Stimulated activated CD4-positive, alpha-beta T cell treated with anti-CD3 and anti-CD28 coated beads, Interleukin-15, amount 100 ng/mL, for 1 hour (primary cell): ENCODE measurements at places on chromosomes 13 and 19.

DNA sequence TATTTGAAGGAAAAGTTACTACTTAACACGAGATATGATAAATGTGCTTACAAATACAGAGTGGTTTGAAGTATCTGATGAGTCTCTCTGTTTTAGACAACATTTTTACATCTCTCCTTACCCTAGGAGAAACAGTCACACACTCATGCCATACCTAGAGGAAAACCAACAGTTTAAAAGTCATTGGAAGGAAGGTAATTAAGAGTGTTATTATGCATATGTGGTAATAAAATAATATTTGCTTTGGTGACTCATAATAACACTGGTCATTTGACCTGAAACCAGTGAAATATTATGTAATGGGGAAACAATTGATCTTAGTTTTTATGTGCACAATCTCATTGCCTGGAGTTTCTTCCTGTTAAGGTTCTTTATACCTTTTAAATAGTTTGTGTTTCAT, 136.9 kb upstream of the SOX21 start:
- DNase-seq: no peak

DNA sequence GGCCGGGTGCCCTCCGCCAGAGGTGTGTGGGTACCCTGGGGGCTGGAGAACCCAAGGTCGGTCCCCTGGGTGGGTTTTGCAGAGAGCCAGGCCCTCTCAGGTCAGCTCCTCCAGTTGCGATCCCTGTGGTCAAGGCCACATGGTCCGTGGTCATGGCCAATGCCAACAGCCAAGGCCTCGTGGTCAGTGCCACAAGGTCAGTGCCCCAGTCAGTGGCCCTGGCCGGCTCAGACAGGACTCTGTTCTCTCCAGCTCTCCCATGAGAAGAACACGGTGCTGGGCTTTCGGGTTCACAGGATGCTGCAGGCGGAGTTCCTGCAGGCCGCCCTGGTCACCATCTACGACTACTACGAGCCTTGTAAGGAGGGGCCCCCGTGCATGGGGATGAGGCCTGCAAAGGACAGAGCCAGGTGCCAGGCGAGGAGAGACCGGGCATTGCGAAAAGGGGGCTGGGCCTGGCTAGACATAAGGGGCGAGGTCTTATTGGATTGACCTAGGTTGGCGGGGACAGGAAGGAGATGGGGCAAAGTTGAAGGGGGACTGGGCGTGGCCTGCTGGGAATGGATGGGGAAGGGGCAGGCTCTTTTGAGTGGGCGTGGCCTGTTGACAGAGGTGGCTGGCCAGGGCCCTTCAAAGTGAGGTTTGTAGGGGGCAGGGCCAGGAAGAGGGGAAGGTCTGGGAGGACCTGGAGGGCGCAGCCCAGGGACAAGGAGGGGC, 15.2 kb upstream of the SHFL start:
- no peak for DNase-seq

DNA sequence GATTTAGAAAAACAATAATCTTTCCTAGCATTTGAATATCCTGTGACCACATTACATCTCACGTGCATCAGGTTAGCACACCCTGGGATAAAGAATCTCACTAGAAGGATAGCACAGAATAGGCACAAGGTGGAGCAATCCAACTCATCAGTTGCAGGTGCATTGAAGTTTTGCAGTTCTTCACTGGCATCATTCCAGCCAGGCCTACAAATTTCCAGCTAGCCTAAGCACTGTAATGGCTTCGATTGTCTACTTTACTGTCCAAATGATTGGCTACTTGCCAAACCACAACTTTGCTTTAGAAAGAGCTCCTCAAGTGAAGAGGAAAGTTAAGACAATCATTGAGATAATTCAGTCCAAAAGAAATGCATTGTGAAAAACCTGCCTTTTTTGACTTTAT, 89.5 kb downstream of the SPRY2 start:
- DNase-seq: no peak

DNA sequence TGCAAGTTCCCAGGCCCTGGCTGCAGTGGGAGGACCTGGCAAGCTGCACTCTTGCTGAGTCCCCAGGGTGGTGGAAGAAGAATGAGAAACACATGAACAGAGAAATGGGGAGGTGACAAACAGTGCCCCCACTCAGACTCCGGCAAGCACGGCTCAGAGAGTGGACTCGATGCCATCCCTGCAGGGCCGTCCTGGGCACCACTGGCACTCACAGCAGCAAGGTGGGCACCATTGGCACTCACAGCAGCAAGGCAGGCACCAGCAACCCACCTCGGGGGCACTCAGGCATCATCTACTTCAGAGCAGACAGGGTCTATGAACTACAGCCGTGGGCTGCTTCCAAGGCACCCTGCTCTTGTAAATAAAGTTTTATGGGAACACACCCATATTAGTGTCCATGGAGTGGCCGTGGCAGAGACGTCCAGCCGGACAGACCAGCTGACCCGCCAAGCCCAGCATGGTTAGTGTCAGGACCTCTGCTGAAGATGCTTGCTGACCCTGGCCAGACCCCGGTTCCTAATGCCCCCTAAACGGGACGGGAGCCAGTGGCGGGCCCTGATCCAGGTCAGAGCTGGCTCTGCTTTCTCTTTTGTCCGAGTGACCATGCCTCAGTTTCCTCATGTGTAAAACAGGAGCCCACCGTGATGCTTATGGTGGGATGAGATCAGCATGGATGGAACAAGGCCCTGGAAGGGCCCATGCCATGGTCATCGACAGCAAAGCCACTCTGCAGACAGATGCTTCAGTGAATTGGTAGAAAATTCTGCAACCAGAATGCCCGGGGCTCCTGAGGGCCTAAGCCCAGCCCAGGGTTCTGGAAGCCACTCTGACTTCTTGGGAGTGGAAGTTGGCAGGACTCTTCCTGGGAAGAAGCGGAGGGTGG, 2.1 kb upstream of the F10 start:
- DNase-seq: no peak

DNA sequence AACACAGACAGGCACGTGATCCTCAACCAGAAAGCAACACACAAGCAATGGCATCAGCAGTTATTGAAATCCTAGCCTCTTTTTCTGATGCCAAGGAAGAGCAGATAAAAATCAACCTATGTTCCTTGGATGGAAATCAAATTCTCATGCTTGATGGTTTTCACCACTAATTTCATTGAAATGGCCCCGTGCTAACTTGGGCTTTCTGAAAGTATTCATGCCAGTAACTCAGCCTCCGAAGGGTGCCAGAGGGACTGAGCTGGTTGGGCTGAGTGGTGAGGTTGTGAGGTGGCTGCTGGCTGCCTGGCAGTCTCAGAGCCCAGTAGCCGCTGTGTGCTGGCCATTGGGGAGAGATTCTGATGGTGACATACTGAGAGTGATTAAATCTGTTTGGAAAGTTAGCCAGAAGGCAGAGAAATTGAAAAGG, 309.3 kb downstream of the DCT start:
- DNase-seq: no peak

DNA sequence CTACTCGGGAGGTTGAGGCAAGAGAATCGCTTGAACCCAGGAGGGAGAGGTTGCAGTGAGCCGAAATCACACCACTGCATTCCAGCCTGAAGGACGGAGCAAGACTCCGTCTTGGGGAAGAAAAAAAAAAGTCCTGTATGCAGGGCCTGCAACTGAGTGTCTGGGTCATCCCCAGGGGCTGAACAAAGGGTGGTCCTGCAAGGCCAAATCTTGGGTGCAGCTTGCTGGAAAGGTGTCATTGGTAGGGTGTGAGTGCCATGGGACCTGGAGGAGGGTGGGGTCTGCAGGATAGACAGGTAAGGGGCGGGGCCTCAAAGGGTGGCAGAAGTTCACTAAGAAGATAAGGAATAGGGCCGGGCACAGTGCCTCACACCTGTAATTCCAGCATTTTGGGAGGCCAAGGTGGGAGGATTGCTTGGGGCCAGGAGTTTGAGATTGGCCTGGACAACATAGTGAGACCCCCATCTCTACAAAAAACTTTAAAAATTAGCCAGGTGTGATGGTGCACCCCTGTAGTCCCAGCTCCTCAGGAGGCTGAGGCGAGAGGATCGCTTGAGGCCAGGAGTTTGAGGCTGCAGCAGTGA, 31.5 kb downstream of the ZSWIM4 start:
- no peak for DNase-seq

- DNase-seq: no peak
Observed at GRCh38 chr13:114038211-114038613, 64.3 kb upstream of the C13orf46 start.

DNA sequence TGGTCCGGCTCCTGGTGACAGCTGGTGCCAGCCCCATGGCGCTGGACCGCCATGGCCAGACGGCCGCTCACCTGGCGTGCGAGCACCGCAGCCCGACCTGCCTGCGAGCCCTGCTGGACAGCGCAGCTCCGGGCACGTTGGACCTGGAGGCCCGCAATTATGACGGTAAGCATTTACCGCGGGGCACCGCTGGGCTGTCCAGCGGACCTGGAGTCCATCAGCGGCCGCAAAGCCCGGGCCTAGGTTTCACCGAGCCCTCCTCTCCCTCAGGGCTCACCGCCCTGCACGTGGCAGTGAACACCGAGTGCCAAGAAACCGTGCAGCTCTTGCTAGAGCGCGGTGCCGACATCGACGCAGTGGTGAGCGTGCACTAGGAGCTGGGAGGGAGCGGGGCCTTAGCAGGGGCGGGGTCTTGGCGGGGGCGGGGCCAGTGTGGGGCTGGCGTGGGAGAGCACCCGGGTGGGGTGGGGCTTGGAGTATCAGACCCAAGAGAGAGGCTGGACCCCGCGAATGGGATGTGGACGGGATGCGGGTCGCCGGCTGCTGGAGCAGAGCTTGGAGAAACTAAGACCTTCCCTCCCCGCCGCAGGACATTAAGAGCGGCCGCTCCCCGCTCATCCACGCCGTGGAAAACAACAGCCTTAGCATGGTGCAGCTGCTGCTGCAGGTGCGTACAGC, 8.7 kb downstream of the BCL3 start:
- DNase-seq: no peak

GRCh38 chr13:80814541-80814940, 473.6 kb upstream of the SPRY2 start:
- DNase-seq: no peak

GRCh38 chr19:49843265-49843664, 7.7 kb upstream of the PTOV1 start:
- no peak for DNase-seq

GRCh38 chr13:22800526-22801401, 380.0 kb upstream of the SGCG start:
- no peak for DNase-seq

- DNase-seq: no peak
Observed at GRCh38 chr13:108346376-108346775, 76.9 kb downstream of the TNFSF13B start.

DNA sequence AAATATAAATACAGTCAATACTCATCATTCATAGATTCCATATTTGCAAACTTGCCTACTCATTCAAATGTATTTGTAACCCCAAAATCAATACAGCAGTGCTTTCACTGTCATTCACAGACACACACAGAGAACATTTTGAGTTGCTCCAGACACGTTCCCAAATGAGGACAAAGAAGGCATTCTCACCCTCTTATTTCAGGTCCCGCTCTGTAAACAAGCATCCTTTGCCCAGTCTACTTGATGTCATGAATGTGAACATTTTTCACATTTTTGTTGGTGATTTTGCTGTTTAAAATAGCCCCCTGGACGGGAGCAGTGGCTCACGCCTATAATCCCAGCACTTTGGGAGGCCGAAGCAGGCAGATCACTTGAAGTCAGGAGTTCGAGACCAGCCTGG, 15.5 kb downstream of the C19orf47 start:
- no peak for DNase-seq

DNA sequence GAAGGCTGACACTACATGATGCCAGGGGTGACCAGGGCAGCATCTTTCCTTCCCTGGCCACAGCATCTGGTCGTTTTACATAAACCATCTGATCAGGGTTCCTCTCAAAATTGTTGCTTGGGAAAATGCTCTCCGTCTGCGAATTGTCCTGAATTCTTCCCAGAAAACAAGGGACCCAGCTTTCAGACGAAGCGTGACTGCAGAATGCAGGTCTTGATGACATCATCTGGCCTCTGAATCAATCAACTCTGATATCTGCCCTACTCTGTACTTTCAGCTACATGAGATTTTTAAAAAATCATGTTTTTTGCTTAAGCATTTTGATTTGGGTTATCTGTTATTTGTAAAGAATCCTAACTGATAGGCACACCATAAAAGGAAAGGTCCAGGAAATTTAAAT, 246.6 kb upstream of the IRS2 start:
- DNase-seq: no peak

DNA sequence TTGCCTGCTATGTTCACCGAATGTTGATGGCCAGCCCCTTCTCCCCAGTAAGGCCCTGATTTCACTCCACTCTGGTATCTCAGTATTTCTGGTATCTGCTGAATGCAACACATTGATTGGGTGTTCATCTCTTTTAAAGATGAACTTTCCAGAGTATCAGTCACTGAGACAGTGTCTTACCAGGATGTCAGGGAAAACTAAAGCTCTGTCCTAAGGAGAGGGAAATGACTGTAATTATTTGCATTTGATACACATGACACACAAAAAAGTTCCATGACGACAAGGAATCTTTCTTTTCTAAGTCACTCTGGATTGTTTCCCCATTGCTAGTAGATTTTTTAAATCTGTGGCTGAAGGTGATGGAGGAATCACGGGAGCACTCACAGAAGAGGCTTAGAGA, 2.2 kb downstream of the GPC5 start:
- DNase-seq: no peak

- no peak for DNase-seq
Observed at GRCh38 chr19:13056052-13056660, 46.5 kb downstream of the LYL1 start.

- DNase-seq: no peak
Observed at GRCh38 chr13:59879281-59879680, 284.4 kb downstream of the DIAPH3 start.

DNA sequence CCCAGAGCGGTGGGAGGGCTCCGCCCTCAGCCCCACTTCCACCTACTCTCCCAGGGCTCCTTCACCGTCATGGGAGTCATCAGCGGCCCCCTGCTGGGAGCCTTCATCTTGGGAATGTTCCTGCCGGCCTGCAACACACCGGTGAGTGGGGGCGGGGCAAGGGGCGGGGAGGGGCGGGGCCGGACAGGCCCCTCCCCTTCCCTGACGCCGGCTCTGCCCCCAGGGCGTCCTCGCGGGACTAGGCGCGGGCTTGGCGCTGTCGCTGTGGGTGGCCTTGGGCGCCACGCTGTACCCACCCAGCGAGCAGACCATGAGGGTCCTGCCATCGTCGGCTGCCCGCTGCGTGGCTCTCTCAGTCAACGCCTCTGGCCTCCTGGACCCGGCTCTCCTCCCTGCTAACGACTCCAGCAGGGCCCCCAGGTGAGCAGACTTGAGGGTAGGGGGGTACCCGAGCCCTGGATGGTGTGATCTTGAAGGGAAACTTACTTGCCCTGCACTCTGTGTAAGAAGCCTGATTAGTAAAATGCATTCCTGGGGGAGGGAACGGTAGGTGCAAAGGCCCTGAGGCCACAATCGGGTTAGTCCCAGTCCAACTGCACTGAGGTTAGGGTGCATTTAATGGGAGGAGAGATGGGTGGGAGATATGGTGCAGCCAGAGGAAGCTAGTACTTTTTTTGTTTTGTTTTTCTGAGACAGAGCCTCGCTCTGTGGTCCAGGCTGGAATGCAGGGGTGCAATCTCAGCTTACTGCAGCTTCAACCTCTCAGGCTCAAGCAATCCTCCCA, 12.1 kb downstream of the SLC5A5 start:
- DNase-seq: no peak

GRCh38 chr19:3057275-3057714, 5.0 kb downstream of the TLE5 start:
- DNase-seq: no peak

GRCh38 chr13:66657165-66657881, 572.8 kb downstream of the PCDH9 start:
- no peak for DNase-seq
